Inflammatory macrophage (primary cell): ENCODE measurements at places on chromosomes 12 and 14.

- DNase-seq: no peak
Observed at GRCh38 chr12:26185532-26186320, 9.6 kb upstream of the SSPN start.

GRCh38 chr12:114747012-114747858, 63.3 kb upstream of the TBX3 start:
- no peak for DNase-seq

- peak; percentile 54 for DNase-seq
Observed at GRCh38 chr12:108613548-108613947, 15.7 kb upstream of the TMEM119 start.

- DNase-seq: no peak
Observed at GRCh38 chr12:58564721-58565120, 355.6 kb downstream of the LRIG3 start.

DNA sequence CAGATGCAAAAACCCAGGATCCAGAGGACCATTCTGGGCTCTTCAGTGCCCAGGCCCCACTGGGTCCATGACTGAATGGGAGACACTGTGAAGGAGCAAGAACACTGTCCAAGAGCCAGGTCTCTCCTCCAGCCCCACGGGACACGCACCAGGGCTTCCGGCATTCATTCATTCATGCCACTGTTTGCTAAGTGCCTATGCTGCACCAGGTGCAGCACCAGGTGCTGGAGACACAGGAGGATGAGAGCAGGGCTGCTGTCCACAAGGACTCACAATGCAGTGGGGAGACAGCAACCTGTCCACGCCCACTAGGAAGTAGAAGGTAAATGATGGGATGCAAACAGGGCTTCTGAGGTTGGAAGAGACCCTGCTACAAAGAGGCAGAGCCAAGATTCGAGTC, 20.4 kb downstream of the CLMN start:
- DNase-seq: no peak

DNA sequence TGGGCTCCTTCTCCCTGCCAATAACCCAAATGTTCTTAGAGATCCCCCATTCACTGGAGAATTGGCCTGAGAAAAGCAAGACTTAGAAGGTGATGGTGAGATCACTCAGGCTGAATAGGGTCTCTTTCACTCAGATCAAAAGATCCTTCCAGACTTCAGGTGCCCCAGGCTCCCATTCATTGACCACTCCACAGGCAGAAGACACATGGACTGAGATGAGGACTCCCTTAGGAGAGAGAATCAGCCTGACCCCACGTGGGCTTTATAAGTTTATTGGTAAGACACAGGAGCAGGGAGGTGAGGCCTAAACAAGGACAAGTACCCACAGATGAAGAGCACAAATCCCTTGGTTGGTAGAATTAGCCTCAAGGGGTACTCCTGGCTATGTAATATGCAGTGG, 6.1 kb upstream of the KRT72 start:
- DNase-seq: no peak

- DNase-seq: no peak
Observed at GRCh38 chr12:71594214-71594948, 69.3 kb downstream of the ZFC3H1 start.

DNA sequence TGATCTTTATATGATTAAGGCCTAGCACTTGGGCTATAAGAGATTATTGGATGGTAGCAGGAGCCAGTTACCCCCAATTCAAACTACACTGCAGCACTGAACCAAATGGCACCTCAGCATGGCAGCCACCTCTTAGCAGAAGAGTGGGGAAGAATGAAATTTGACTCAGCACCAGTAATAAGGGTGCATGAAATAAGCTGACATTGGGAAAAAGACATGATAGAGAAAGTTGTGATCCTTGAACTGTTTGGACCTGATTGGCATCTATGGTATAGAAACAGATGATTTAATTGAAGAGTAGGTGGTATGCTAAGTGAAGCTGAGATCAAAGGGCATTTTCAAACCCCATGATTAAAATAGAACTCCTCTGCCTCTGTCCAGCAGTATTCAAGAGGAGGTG, 389.5 kb downstream of the FOXG1 start:
- DNase-seq: no peak

- DNase-seq: no peak
Observed at GRCh38 chr12:86256163-86256562, at the start of gene MGAT4C. Gene MGAT4C (minus strand): TSS chr12:86256391.

DNA sequence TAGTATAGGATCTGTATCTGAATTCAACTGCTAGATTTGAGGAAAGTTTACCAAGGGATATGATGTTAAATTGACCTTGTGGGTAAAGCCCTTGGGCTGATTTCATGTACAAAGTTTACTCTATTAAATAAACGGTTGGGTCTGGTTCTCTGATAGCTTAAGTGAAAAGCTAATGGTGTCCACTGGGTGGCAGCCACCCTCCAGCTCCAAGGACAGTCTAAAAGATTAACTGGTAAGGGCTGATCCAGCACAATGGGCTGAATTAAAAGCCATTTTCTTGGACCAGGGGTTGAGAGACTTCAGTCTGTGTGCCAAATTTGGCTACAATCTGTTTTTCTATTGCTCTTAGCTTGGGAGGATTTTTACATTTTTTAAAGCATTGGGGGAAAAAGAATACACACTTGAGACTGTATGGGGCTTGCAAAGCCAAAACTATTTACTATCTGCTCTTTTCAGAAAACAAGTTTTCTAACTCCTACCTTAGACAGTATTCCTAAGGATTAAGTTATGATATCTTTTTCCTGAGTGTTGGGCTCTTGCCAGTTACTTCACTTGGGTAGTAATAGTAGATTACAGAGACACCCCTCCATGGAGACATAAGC, 116.5 kb downstream of the GPHN start:
- DNase-seq: peak; percentile 45

GRCh38 chr14:33490555-33490954, 460.3 kb downstream of the EGLN3 start:
- no peak for DNase-seq

DNA sequence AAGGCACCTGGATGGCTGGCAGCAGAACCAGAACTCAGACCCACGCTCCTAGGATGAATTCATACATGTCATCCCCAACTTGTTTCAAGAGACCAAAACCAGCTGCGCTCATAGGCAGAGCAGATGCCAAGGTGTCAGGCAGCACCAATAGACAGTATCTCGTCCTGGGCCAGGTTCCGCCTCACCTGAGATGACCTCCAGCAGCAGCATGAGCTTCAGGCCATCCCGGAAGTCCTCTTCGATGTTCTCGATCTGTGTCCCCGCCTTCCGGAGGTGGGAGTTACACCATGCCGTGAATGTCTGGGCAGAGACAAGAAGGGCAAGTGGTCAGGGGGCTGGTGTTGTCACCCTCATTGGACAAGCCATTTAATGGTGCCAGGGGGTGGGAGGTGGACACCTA, 53.7 kb downstream of the ACTN1 start:
- DNase-seq: no peak

DNA sequence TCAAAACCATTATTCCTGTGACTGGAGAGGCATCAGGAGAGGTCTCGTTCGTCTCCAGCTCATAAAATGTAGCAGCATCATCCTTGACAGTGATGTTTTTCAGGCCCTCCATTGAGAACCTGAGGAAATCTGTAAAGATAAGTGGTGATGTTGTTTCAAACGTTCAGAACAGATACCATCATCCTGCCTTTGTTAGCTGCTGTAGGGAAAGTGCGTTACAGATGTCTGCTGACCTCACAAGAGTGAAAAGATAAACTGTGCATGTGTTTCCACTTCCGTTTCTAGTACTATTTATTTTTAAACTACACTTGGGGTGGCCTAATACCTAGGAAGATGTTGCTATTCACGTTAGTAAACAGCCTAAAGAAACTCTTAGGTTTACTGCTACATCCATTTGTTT, 28.4 kb downstream of the BCL2L14 start:
- no peak for DNase-seq

DNA sequence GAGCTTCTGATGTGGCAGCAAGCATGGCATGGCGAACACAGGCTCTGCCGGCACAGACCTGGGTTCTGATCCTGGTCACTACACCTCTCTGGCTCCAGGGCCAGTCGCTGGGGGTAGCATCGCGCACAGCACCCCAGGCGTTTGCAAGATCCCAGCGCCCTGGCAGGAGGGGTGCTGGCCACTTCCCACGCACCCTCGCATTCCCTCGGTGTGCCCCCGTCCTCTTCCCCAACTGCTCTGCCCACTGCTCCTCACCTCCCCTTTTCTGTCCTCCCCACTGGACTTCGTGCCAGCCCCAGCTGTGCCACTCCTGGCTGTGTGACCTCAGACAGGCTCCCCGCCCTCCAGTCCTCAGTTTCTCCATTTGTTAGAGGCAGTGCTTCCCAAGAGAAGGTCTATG, 2.8 kb downstream of the CDK2AP1 start:
- DNase-seq: no peak
